Germinal center (tissue), 1 donor: ENCODE measurements at places on chromosomes 4 and X.

- DNase-seq: no peak
These were observed 47.2 kb downstream of the NELFA start for GRCh38 chr4:1961563-1961962.

DNA sequence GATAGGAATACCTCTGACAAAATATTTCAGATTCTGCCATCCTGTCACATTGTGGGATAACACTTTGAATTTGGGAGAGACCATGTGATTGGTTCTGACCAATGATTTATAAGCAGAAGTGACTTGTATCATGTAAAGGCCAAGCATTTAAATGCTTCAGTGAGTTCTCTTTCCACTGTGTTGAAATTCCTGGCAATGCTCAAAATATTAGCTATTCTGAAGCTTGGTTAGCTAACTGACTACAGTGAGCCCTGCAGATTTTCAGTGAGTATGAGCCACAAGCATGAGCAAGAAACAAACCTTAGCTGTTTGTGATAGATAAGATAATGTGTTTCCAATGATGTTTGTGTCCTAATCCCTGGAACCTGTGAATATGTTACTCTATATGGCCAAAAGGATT is 562.8 kb upstream of the AADAT start:
- no peak for DNase-seq

- no peak for DNase-seq
These were observed 21.2 kb upstream of the SMIM20 start for GRCh38 chr4:25892796-25893195.

DNA sequence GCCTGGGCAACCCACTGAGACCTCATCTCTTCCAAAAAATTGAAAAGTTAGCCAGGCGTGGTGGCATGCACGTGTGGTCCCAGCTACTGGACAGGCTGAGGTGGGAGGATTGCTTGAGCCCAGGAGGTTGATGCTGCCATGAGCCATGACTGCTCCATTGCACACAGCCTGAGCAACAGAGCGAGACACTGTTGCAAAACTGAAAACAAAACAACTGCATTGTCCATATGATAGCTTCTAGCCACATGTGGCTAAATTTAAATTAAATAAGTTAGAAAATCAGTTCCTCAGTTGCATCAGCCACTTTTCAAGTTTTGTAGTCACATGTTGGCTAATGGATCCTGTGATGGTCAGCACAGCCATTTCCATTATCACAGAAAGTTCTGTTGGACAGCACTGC is 67.9 kb downstream of the GAB1 start:
- DNase-seq: no peak

DNA sequence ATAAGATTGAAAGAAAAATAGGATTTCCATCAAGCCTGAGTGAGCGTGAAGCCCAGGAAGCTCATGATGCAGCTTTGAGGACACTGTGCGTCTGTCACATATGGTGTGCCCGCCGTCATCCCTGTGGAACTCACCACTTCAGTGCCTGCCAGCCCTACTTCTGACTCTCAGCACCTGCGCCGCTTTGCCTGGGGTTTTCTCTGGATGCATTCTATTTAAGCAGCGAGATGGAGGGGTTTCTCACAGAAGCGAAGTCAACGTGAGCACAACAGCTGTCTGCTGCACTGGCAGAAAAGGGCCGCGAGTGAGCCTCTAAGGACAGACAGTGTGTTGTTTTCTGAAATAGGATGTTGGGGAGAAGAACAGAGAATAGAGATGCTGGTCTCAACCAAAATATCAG is 6.2 kb upstream of the TMEM128 start:
- no peak for DNase-seq

GRCh38 chr4:26055855-26056254 is 141.8 kb downstream of the SMIM20 start:
- no peak for DNase-seq

GRCh38 chr4:104966349-104967033 is 180.2 kb upstream of the TET2 start:
- peak; percentile 55 for DNase-seq

GRCh38 chr4:42690537-42690936 is 33.6 kb upstream of the ATP8A1 start:
- no peak for DNase-seq

DNA sequence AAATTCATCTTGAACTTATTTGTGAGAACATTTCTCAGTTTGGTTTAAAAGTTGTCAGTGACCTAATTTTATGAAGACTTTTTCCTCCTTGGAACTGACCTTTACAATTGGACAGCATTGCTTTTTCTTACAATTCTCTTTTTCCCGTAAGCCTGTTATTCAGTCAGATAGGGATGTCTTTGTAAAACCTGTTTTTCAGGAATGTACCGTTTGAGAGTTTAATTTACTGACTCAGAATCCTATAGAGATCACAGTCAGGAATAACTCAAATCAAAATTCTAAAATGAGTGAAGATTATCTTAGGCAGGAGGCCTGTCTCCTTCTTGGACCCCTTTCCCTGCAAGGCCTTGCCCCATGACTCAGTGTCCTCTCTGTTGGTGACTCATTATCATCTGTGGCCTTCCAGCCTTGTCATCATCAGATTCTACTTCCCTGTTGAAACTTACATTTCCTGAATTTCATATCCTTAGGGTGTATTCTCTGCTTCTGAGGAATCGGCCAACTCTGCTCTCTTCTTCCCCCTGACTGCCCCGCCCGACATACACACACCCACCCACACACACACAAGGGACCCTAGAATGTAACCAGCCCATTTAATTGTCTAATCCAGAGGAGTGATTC is 99.8 kb downstream of the ARHGAP10 start:
- DNase-seq: no peak

DNA sequence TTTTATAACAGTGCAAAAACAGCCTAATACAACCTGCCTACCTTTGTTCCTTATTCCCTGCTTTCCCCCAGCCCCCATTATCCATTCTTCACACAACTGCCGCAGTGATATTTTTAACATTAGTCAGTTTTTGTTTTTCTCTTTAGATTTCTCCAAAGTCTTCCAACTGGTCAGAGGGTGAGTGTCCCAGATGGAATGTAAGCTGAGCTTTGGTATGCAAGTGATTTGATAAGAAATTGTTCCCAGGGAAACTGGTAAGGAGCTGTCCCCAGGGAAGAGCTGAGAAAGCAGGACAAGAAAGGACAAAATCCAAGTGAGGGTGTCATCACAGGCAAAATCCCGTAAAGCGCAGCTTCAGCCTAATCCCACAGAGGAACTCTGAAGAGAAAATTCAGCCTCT is 475.5 kb upstream of the ADGRL3 start:
- no peak for DNase-seq

GRCh38 chrX:44314259-44314734 is 29.2 kb downstream of the EFHC2 start:
- DNase-seq: no peak

GRCh38 chrX:38326086-38326485 is 1.2 kb downstream of the RPGR start:
- no peak for DNase-seq

- no peak for DNase-seq
These were observed 117.9 kb downstream of the SH3KBP1 start for GRCh38 chrX:19769467-19769866.

- DNase-seq: no peak
These were observed 112.0 kb downstream of the HHIP start for GRCh38 chr4:144757969-144758368.

- DNase-seq: no peak
These were observed 36.7 kb upstream of the GUCY1A1 start for GRCh38 chr4:155629956-155630355.

DNA sequence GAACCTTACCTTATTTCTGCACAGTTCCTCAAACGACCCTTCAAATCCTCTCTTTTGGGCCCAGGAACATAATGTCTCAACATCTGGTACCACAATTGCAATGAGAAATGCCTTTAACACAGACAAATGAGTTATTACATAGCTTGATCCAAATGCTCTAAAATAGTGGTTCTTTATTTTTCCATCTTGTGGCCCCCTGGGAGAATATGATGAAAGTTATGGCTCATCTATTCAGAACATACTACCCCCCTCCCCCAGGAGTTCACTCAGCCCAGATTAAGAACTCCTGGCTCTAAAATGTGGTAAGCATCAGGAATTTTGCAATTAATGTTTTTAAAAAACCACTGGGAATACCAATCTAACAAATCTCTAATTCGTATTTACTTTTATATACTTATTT is 23.9 kb upstream of the CENPU start:
- no peak for DNase-seq

DNA sequence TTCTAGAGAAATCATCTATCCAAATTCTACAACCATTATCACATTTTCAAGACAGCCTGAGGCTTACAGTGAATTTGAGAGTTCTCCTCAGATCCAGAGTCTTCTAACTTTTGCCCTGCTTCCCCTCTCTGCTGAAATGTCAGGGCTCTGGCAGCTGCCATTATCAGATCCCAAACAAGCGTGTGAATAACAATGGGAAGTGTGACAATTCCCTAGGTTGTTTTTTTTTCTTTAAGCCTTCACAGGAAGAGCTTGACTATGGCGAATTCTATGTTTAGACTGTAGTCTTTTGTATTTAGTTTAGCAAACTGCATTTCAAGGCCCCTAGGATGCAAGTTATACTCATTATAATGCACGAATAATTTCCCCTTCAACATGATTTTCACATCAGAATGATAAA is 61.3 kb upstream of the KDR start:
- no peak for DNase-seq

GRCh38 chrX:13581554-13581953 is 12.2 kb downstream of the EGFL6 start:
- no peak for DNase-seq

DNA sequence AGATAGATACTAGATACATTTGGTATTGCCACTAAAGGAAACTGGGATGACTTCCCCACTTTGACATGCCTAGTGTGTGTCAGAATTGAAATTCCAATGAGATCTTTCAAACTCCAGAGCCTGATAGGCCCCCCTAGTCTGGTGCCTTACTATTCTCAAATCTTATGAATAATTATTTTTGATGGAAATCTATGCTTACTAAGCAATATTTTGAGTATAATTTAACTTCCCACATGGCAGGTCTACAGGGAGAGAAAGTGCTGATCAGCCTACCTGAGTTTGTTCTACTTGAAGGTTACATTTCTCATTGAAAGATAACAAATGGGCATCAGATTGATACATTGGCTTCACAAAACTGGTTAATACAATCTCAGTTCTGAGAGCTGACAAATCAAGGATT is 415.7 kb upstream of the BOD1L1 start:
- DNase-seq: no peak

- no peak for DNase-seq
These were observed 139.0 kb downstream of the ADAMTS3 start for GRCh38 chr4:72430050-72430449.

DNA sequence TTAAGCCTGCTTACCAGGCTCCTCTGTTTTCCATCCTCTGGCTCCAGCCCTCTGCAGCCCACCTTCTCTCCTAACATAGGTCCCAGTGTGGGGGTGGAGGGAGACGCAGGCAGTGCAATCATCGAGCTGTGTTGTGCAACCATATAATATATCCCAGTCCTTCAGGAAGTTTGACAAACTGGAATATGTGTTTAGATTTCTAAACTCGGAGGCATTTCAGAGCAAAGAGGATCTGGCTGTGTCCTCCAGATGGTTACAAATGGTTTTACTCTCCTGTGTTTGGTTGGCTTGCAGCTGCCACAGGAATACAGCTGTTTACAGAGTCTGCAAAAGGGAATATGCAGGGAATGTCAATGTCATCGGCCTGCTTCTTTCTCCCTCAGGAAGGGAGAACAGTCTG is 195.3 kb upstream of the LNX1 start:
- no peak for DNase-seq

- peak; percentile 1 for DNase-seq
These were observed 567.7 kb downstream of the MAGEB5 start for GRCh38 chrX:26783512-26784225.

DNA sequence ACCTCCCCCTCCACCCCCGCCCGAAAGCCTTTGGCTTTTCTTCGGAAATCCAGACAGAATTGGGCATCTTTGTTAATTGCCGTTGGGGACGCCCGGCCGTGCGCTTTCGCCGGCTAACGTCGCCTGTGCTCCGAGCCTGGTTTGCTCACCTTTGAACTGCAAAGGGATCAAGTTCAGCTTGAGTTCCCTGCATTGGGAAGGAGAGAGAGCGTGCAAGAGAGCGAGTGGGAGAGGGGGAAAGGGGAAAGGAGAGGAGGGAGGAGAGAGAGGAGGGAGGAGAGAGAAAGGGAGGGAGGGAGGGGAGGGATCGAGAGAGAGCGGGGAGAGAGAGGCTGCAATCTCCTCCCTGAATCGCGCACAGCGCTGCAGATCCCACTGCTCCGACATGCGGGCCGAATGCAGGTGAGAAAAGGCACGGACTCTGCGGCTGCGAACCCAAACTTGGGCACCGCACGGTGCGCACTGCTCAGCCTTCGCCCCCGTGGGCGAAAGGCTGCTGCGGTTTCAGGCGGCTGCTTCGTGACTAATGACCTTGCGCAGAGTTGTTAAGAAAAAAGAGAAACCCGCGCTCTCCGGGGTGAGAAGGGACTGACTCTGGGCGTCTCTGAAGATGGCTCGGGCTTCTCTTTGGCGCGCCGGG is at the start of gene PCDH7:
TSS of gene PCDH7 (plus strand) at position 349 of the 640 bp plus-strand sequence. CDS start 1,054 bp downstream, outside the sequence.
- DNase-seq: no peak

DNA sequence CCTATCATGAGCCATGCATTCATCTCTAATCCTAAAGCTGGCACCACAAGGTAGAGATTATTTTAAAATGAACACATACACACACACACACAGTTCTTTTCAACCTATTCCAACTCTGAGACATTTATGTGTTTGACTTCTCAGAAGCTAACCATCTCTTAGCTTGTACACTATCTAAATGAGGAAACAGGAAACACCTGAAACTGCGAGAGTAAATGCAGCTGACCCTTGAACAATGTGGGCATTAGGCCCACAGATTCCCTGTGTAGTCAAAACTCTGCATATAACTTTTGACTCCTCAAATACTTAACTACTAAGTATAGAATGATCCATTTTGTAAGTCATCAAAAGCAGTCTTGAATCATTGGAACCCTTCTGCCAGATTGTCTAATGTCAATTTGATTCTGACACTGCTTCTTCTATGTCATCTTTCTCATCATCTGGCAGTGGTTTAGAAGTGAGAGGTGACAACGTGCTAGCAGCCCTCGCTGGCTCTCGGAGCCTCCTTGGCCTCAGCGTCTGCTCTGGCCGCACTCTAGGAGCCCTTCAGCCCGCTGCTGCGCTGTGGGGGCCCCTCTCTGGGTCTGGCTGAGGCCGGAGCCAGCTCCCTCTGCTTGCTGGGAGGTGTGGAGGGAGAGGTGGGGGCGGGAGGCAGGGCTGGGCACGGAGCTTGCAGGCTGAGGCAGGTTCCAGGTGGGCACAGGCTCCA is 21.4 kb upstream of the IL15 start:
- no peak for DNase-seq

- no peak for DNase-seq
These were observed 103.8 kb upstream of the CXCL13 start for GRCh38 chr4:77501851-77502250.

DNA sequence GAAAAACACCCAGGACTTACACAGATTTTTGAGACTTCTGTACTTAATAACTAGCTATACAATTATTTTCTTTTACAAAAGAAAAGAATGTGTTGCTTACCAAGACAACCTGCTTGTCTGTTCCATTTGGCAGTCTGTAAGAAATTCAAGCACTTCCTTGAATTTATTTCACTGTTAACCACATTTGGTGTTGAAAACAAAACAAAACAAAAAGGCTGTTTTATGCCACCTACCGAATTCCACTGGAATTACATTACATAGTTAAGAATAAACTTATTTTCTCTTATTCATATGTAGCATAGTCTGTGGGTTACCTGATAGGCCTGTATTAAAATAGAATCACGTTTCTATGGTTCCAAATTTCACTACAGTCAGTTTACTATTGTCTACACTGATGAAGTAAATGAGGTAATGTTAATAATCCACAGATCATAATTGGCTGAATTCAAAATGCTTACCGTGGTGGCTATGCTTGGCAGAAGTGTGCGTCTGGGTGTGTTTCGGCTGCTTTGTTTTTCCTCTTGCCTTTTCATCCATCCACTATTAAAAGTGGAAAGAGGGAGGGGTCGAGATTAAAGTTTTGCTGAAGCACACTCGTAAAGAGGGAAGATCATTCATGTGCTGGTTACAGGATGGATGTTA is at the start of gene TLR1:
TSS of gene TLR1 (minus strand) at position 138 of the 642 bp plus-strand sequence. CDS start 5,960 bp downstream, outside the sequence.
- peak; percentile 38 for DNase-seq
